ENCODE measurements at places on chromosomes 5 and 9. TPM values are rescaled to one million over a fixed set of nuclear protein-coding genes. Genes with fewer than 3 reads are reported as not detected.

DNA sequence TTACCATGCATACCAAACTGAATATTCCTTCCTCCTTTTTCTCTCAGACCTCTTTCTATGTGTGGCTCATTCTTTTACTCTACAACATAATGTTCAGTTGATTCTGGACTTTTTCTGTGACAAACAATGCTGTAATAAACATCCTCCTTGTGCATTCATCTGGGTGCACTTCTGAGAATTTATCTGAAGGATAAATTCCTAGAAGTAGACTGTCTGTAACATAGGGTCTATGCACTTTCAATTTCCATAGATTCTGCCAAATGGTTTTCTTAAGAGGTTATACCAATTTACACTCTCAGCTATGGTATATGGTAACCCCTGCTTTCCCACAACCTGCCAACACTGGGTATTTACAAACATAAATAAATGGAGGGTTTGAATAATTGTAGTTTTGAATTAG is 24.1 kb upstream of the TNC start:
- DNase-seq = no peak

GDF9 gene
- under 0.01 TPM for total RNA-seq

GRCh38 chr9:117718085-117718484 is 13.9 kb downstream of the TLR4 start:
- no peak for DNase-seq

- DNase-seq = no peak
Observed at GRCh38 chr5:120449501-120449900, 14.6 kb upstream of the PRR16 start.

SPINK6 gene
- total RNA-seq = not detected

FUBP3 gene
- total RNA-seq = 40.6 TPM

- DNase-seq = no peak
Observed at GRCh38 chr9:82196622-82197441, 208.3 kb downstream of the SPATA31D1 start.

DNA sequence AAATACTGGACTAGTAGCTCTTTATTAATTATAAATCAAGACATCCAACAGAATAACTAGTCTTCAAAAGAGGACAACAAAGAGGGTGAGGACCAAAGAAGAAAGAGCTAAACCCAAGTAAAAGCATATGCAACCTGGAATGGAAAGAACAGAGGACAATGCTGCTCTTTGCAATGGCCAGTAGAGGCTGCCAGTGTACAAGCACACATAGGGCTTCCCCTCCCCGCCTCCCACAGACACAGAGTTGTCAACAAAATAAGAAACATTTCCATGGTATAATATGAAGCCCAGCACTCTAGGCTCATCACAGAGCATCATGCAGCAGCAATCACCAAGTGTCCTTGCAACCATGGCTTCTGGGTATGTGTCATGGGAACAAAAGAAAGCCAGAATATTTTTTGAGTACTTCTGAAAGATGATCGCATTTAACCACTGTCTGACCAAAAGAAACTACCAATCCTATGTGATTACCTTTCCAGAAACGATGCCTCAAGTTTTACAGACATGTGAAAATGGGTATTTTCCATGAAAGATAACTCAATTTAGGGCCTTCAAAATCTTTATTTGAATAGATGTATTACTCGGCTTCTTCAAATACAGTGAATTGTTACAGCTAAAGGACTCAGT is 58.1 kb downstream of the RFX3 start:
- DNase-seq = no peak

DNA sequence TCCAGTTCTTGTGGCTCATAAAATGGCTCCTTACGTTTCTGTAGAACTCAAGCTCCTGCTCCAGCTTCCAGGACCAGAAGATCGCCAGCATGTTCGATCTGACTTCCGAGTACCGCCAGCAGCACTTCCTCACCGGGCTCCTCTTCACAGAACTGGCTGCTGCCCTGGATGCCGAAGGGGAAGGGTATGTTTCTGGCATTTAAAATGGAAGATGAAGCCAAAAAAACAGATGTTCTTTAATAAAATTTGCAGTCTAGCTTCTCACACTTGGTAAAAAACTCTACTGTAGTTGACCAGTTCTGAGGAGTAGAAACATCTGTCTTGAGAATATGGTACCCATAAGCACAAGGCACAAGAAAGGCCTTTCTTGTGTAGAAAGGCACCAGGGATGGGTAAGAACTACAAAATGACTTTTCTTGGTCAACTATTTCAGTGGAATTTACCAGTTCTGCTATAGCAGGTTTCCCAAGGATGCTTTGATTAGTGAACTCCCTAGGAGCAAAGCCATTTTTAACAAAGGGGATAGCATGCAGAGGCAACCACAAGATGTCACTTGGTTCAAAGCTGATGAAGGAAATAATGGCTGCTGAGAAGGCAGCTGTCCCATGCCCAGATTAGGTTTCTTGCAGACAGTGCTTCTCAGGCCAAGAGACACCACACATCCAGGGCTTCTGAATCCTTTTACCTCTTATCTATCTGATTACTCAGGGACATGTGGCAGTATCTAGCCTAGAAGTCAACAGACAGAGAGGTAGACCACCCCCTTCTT is 192.4 kb downstream of the DOCK8 start:
- DNase-seq = no peak

- no peak for DNase-seq
Observed at GRCh38 chr5:130995254-130995515, 169.9 kb downstream of the HINT1 start.

DNA sequence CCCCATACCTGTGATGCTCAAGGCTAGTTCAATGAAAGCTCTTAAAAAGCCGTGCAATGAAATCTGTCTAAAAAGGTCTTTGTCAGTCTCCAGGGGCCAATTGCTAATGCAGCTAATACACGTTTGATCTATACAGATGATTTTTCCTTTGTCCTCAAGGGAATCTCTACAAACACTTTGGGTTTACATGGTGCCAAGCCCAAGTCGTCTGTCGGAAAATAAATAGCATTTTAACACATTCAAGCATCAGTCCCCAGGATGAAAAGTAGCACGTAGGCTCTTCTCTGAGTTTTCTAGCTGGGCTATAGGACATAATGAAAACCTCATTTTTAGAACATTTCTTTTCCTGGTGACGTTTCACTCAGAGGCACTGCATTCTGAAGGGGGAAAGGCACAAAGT is 477.4 kb upstream of the WWC1 start:
- no peak for DNase-seq

- DNase-seq = no peak
Observed at GRCh38 chr5:151223447-151224264, at the start of gene CCDC69. Gene CCDC69 (minus strand): TSS chr5:151224092. CDS start chr5:151223970, 122 bp downstream.

LCN6 gene
- 20.2 TPM for total RNA-seq

GRCh38 chr5:172140866-172141265 is 47.2 kb downstream of the STK10 start:
- no peak for DNase-seq

DNA sequence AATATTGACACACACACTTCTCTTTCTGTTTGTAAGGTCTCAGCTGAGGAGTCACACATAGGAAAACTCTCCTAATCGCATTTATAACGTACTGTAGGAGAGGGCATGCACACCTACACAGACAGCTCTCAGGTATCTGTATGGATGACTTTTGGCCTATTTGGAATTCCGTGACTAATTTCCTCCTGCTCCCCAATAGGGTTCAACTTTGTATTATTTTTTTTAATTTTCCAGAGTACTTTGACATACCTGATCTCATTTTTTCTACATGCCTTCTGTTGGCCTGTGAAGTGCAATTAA is 195.9 kb downstream of the ARHGAP26 start:
- DNase-seq = no peak

GRCh38 chr5:1018596-1018995 is 10.0 kb downstream of the NKD2 start:
- DNase-seq = no peak

PCDHGB3 gene
- total RNA-seq = 4.4 TPM

GRCh38 chr9:94916956-94917355 is 190.5 kb downstream of the AOPEP start:
- no peak for DNase-seq

- no peak for DNase-seq
Observed at GRCh38 chr5:121833617-121834016, 18.1 kb upstream of the FTMT start.

GRCh38 chr9:38085308-38085707 is 16.3 kb upstream of the SHB start:
- DNase-seq = no peak

- no peak for DNase-seq
Observed at GRCh38 chr5:37198842-37199241, 50.3 kb downstream of the CPLANE1 start.

- no peak for DNase-seq
Observed at GRCh38 chr5:101590384-101590783, 687.3 kb upstream of the ST8SIA4 start.

GRCh38 chr5:95778713-95779436 is 43.7 kb downstream of the GLRX start:
- DNase-seq = no peak

DNA sequence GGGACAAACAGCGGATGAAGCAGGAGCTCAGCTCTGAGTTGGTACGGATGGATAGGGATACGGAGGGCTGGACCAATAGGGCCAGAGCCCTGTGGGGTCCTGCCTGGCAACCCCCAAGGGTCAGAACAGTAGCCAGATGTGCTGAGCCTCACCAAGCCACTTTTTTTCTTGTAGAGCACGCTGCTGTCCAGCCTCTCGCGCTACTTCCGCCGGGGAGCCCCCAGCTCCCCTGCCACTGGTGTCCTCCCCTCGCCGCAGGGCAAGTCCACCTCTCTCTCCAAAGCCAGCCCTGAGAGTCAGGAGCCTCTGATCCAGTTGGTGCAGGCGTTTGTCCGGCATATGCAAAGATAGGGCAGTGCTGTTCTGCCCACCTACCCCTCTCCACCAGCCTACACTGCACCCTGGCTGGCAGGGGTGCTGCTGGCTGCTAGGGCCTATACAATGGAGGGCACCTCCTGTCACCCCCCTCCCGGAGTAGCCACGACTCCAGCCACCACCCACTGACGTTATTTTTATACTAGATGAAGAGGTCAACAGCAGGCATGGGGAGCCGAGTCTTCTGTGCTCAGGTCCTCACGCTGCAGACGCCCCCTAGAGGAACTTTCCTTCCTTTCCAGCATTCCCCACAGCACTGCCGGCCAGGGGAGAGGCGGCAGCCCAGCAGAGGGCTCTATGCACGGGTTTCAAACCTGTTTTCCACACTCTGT is 21.6 kb downstream of the SH3GLB2 start:
- no peak for DNase-seq

SLCO6A1 gene
- not detected for total RNA-seq

DNA sequence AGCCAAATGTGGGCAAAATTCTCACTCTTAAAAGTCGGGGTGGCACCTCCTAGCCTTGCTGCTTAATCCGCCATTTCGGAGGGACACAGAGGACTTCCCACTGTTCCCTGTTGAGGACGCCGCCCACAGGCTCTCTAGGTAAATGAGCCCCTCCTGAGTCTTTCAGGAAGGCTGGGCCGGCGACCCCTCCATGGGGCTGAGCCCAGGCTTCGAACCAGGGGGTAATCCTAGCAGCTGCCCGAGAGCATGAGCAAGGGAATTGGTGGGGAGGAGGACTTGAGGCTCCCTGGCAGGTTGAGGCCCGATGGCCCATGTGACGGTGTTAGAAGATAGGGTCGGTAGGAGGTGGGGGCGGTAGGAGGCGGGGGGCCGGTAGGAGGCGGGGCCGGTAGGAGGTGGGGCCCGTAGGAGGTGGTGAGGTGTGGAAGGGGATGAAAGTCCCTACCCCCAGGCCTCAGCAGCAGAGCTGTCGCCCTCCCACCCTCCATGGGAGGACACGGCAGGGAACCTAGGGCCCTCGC is 17.1 kb downstream of the SLC12A7 start:
- DNase-seq = no peak

DNA sequence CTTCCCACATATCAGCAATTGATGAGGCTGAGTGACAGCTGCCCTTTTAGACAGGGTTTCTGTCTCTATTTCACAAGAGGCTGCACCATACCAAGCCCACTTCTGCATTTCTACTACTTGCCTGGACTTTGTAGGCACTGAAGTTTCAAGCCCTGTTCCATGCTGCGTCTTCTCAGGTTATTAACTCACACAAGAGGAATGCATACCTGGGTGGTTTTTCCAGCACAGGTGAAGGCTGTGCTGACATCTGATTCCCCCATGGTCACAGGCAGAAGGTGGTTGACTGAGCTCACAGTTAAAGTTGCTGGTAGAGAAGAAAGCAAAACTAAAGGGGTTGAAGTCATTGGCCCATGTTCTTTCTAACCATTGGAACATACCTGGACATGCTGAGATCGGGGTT is 86.6 kb downstream of the MAMDC2 start:
- DNase-seq = no peak

DNA sequence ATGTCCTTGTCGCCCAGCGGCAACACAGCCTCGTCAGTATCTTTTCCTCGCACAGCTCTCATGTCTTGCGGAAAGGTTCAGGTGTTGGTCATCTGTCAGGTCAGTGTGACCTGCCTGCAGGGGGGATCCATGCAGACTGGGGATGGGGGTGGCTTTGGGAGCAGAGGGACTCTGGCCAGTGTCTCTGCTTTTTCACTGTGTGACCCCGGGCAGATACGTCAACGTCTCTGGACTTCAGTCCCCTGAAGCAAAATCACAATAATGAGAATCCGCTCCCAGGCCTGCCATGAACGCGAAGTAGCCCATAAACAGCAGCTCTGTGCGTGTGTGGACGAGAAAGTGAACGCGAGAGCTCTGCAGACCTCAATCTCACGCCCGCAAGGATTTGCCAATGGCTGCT is 75.7 kb upstream of the FCN1 start:
- no peak for DNase-seq

GRCh38 chr5:60649288-60649917 is 50.6 kb downstream of the DEPDC1B start:
- no peak for DNase-seq

DNA sequence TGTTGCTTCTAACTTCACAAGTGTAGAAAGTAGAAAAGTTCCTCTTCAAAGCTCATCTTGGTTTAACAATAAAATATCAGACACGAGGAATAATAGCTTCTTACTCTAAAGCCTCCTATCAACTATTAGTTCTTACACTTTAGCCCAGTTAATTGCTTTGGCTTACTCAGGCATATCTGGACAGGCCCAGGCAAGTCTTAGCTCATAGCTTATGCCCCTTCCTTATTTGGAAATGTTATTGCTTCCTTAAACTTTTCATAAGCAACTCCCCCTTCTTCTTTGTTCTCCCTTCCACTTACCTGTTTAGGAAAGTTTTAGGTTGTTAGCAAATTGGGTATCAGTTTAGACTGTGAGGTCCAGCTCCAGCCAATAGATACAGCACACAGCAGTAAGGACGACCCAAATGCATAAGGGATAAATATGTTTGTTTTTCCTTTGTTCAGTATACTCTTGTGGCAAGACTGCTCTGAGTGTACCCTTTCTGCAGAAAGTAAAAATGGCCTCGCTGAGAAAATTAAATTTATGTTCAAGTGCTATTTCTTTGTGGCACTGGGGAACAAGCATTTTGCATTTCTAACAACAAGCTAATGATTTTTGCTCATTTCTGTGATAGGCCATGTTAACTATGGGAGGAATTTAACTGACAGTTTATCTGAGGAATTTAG is 162.1 kb downstream of the SMC2 start:
- DNase-seq = no peak

SMIM32 gene
- total RNA-seq = not detected
